ENCODE measurements at places on chromosomes 2 and 18. TPM values are rescaled to one million over a fixed set of nuclear protein-coding genes. Genes with fewer than 3 reads are reported as not detected.

- DNase-seq: no peak
- no peaks in the 10 kb centered on the region for H3K4me1 ChIP-seq
- no peaks in the 10 kb centered on the region for H3K36me3 ChIP-seq
- no peak overlapping the region for H3K4me3 ChIP-seq
- H3K27me3 ChIP-seq: no peaks in the 10 kb centered on the region
Measured at GRCh38 chr2:88667219-88667618, 24.3 kb upstream of the RPIA start.

CYP27A1 gene
- total RNA-seq: 30.0 TPM

FSIP2 gene
- 1.2 TPM for total RNA-seq

HAUS1 gene
- total RNA-seq: 20.9 TPM

- H3K27me3 ChIP-seq: no peaks in the 10 kb centered on the region
- H3K4me1 ChIP-seq: no peaks in the 10 kb centered on the region
- no peak overlapping the region for H3K4me3 ChIP-seq
- no peaks in the 10 kb centered on the region for H3K36me3 ChIP-seq
Measured at GRCh38 chr2:136206613-136207012, 88.7 kb upstream of the CXCR4 start.

GRCh38 chr2:7881466-7881865 is 800.4 kb upstream of the ID2 start:
- no peak overlapping the region for H3K4me3 ChIP-seq
- no peaks in the 10 kb centered on the region for H3K27me3 ChIP-seq
- no peak for DNase-seq
- H3K36me3 ChIP-seq: no peaks in the 10 kb centered on the region
- no peaks in the 10 kb centered on the region for H3K4me1 ChIP-seq

DNAH6 gene
- 0.49 TPM for total RNA-seq
